Fibroblast of the aortic adventitia (primary cell): ENCODE measurements at places on chromosomes 3 and 15. TPM values are rescaled to one million over a fixed set of nuclear protein-coding genes. Genes with fewer than 3 reads are reported as not detected.

DNA sequence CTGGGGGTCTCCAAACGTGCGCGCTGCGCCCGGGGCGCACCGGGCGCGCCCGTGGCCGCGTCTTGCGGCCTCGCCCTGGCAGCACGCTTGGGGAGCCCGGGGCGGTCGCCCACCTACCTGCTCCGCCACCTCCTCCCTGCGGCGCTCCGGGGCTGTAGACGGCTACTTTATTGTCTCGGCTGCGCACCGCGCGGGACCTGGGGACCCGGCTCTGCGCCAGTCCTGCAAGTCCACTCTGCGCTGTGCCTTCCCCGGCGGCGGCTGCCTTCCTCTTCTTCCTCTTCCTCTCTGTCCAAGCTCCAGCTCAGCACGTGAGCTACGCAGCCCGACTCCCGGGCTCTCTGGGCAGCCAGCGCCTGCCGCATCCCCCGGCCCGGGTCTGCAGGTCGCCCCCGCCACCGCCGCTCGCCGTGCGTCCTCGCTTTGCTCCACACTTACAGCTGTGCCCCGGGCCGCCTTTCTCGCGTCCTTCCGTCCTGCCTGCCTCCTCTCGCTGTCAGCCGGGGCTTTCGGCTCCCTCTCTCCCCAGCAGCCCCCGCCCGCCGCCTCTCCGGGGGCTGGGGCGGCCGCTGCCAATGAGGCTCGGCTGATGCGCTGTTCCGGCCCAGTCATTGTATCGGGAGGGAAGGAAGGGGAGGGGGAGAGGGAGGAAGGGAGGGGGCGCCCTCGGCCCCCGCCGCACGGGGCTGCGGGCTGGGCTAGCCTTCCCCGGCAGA is 156.4 kb upstream of the FRMD4B start:
- no peak for DNase-seq

DNA sequence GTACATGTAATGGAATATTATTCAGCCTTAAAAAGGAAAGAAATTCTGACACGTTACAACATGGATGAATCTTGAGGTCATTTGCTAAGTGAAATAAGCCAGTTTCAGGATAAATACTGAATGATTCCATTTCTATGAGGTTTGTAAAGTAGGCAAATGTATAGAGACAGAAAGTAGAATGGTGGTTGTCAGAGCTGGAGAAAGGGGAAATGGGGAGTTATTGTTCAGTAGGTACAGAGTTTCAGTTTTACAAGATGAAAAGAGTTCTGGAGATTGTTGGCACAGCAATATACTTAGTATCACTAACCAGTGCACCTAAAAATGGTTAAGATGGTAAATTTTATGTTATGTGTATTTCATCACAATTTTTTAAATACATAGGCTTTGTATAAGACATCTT is 60.6 kb downstream of the USP8 start:
- no peak for DNase-seq

- no peak for DNase-seq
These were observed 33.5 kb upstream of the ZNF639 start for GRCh38 chr3:179289295-179289694.

DNA sequence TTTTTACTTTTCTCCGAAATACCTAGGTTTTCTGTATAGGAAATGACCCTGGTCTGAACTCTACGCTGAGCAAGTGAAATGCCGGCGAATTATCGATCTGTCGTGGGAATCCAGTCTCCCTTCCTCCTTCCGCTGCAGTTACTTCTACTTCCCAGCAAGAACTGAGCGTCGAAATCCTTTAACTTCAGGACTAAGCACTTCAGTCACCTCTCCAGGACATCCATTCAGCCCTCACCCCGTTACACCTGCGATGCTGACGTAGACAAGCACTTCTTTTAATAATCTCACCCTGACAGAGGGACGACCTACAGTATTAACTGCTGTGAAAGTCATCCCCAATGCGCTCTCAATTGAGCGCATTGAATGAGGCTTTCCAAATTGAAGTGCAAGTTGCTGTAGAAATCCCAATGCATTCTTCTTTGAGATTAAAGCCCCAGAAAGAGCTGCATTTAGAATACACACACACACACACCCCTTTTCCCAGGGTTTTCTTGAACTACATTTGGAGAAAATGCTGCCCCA is 1.3 kb downstream of the TOP2B start:
- DNase-seq = peak; percentile 33

- DNase-seq = peak; percentile 68
These were observed 93.9 kb upstream of the RASGRF1 start for GRCh38 chr15:79184465-79184892.

GRCh38 chr15:78384651-78385050 is 44.5 kb downstream of the CRABP1 start:
- DNase-seq = no peak

- DNase-seq = no peak
These were observed 21.8 kb upstream of the ATP1B3 start for GRCh38 chr3:141854599-141854998.

DNA sequence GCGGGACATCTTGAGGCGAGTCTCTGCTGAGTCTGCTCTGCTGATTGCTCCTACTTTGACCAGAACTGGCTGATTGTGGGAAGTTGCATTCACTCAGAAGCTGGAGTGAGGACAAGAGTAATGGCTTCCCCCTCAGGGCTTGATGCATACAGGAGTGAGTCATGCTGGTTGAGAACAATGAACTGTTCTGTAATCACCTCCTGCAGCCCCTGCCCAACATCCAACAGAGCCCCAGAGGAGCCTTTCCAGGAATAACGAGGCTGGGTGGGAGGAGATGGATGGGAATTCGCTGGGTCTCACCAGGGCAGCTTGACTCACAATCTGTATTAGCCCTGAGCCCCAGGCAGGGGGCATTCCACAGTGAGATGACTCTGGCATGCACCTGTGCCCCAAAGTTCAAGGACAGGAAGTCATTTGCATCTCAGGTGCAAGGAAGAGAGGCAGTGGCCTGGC is 85.0 kb downstream of the RAB11A start:
- DNase-seq = peak; percentile 74

LRRC34 gene
- total RNA-seq = 7.4 and 15.0 TPM in 2 replicates

DAZL gene
- total RNA-seq = not detected in 2 replicates

LTK gene
- under 0.01 TPM in 1 of 2 replicates, not detected in the other for total RNA-seq
